ENCODE measurements at places on chromosomes 12 and 14. TPM values are rescaled to one million over a fixed set of nuclear protein-coding genes. Genes with fewer than 3 reads are reported as not detected.

SIX1 gene
- not detected for total RNA-seq

DBX2 gene
- total RNA-seq: 0.25 TPM

PROX2 gene
- not detected for total RNA-seq

CCDC177 gene
- total RNA-seq: not detected
